Activated gamma-delta T cell treated with Interleukin-2 at 50 U/mL for 16 hours (primary cell): ENCODE measurements at places on chromosomes 4 and X.
A peak's percentile ranks its signal among the peaks of the same experiment; 100 is the strongest.

DNA sequence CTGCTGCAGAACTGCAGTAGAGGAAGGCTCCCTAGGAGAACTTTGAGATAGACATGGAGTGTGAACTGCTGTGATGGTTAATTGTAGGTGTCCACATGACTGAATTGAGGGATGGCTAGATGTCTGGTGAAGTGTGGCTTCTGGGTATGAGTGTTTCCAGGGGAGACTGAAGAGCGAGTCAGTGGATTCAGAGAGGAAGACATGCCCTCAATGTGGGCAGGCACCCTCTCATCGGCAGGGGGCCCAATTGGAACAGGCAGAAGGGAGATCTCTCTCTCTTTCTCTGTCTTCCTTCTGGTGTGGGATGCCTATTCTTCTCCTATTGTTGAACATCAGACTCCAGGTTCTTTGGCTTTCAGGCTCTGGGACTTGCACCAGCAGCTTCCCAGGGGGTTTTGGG, 304.7 kb upstream of the GATB start:
- DNase-seq = no peak

DNA sequence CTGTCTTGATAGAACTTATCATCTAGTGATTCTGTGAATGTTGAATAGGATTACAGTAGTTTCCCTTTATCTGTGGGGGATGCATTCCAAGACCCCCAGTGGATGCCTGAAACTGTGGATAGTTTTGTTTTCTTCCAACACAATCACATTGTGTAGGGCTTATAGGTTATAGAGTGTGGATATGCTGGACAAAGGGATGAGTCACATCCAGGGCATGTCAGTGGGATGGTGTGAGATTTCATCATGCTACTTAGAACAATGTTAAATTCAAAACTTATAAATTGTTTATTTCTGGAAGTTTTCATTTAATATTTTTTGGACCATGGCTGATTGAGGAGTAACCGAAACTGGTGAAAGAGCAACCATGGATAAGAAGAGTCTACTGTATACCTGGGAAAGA, 432.3 kb upstream of the ATOH1 start:
- no peak for DNase-seq

GRCh38 chrX:123277821-123278220, 93.7 kb downstream of the GRIA3 start:
- no peak for DNase-seq

- no peak for DNase-seq
Observed at GRCh38 chr4:148211533-148211932, 230.7 kb downstream of the NR3C2 start.

DNA sequence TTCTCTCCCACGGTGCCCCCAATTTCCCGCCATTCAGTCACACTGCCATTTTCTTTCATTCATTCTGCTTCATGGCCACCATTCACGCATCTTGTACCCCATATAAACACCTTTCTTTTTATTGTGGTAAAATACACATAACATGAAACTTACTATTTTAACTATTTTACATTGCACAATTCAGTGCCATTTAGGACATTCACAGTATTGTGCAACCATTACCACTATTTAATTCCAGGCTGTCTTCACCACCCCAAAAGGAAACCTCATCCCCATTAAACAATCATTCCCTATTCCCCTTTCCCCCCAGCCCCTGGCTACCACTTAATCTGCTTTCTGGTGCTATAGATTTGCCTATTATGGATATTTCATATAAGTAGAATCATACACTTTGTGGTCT, 15.9 kb downstream of the SPACA5 start:
- DNase-seq = no peak

DNA sequence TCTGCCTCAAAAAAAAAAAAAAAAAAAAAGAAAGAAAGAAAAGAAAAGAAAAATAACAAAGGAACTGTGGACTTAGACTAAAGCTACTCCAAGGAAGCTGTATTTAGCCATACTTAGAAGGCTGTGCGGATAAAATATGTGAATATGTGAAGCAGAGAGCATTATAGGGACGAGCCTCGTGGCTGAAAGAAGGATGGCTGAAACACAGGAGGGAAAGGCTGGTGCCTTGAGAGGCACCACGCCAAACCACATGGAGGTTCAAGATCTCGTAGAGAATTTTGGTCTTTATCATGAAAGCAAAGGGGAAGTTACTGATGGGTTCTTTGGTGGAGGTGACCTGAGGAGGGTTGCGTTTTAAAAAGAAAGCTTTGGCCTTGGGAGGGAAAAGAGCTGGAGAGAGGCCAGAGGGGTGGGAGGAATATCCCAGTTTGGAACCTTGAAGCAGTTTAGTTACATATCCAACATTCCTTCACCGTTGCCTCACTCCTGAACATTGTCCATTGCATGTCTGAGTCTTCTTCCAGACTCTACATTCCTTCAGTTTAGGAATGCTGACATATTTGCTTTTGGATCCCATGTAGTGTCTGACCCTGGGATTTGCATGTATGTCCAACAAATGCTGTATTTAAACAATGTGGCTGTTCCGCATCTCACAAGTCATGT, 82.5 kb downstream of the CPE start:
- no peak for DNase-seq

- DNase-seq = no peak
Observed at GRCh38 chr4:6458528-6458927, 13.9 kb downstream of the PPP2R2C start.

GRCh38 chr4:85598936-85599335, 124.0 kb downstream of the ARHGAP24 start:
- DNase-seq = no peak

DNA sequence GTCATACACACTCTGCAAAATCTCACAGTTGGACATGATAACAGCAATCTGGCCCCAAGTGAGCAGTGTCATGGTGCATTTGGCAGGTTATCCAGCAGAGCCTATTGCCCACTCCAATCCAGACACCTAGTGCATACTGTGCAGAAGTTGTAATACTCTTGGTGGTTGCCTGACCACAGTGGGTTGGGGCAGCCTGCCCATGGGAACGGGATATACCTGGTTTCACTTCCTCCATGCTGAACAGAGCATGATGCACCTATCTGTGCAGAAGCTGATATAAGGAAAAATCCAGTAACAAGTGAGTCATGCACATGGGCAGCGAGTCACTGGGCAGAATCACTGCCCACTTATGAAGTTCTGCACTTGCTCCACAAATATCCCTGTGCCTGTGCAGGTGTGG, 105.3 kb upstream of the IGSF1 start:
- no peak for DNase-seq

DNA sequence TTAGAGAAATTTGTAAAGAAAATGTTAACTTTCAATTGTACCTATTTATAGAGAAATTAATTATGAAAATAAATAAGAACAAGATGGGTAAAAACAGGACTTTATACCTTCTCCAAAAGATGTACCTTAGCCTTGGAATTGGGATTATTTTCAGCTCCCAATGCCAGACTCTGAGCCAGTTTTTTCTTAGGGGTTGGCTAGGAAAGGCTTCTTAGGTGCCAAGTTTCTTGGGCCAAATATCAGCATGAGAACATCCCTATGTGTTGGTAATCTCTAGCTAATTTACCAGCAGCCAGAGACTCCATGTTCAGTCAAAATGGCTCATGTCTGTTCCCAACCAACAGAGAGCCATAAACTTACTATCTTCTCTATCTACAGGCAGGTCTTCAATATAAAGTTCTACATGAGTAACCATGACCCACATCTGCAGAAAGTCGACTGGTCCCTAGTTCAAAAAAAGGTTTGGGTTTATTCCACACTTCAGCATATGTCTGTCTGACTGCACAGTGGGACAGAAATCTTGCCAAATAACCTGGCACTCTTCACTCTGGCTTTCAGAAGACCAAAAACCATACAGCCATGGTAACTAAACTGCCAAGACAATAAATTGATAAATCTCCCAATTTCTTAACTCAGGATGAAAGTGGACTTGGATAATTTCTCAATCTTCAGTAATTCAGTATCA, 380.5 kb upstream of the RASGEF1B start:
- no peak for DNase-seq

DNA sequence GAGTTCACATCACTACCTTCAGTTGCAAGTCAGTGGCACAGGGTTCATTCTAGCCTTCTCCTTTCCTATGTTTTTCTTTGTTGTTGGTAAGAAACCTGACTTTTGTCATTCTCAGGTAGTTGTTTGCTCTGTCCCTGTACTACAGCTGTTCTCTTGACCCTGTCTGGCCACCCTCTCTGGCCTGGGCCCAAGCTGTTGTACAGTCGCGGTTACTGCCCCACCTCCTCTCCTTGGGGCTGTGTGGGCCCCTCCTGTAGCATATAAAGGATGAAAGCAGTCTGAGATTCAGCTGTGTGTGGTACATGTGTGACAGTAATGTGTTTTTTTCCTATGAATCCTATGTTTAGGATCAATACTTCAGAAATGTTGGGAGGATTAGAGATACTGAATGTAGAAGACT, 12.5 kb downstream of the MOB1B start:
- no peak for DNase-seq

DNA sequence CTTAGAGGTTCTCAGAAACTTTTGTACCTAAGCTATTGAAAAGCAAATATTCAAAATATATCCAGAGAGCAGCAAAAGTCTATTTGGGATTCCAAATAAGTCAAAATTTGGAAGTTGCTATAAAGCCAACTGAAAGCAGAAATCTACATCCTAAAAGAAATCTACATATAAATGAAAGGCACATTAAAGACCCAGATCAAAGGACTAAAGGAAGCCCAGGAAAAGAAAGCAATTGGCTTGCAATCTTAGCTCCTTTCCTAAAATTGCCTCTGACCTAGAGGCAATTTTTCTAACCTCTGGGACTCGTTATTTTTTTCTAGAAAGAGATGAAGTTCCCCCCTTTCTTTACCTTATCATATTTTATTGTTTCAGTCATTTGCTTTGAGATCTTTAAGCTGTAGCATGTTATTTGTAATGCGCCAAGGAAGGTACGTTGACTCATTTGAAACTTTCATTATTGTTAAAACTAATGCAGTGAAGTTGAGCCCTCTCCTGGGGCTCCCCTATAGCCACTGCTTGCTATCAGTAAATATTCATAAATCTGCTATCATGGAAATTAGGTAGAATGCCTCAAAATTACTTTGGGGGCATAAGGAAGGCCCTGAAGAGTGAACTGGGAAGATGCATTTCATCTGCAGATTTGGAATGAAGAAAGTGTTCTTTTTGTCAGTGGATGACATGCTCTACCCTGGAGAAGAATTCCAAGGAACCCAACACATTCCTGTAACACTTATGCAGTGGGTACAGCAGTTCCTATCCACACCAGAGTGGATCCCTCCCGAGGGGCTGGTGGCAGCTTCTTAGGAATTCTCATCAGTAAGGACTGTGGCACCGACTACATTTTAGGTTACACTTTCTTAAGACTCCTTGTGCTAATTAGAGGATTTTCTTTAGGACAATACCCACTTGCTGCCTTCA, 177.8 kb upstream of the IGFBP7 start:
- DNase-seq = no peak

DNA sequence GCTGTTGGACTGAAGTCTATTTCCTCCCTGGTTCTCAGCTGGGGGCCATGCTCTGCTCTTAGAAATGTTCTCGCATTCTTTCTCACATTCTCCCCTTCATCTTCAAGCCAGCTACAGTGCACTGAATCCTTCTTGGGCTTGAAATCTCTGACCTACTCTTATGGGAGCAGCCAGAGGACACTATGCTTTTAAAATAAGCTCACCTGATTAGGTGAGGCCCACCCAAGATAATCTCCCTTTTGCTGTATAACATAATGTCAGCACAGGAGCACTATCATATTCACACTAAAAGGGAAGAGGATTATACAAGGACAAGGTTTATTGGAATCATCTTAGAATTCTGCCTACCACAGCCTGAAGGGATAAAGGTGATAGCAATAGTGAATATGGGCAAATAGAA, 146.3 kb downstream of the ZNF674 start:
- DNase-seq = no peak

DNA sequence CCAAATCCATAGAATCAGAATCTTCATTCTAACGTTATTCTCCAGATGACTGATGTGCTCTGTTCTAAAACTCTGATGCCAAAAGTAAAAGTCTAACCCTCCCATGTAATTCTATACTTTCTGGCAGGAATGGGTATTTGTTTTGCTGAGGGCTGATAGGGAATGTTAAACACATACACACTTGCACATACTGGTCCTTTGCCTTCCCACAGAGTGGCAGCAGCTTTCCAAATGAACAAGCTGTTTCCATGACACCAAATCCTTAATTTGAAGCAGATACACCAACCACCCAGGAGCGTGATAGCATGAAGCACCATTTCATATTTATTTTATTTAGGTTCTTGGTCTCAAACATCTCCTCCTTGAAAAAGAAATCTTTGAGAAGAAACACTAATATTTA, 155.5 kb upstream of the PRDX4 start:
- DNase-seq = no peak

GRCh38 chr4:139556071-139556723, at the start of gene SETD7:
SETD7 (minus strand) TSS chr4:139556219; CDS start chr4:139556137, 82 bp downstream.
- DNase-seq = peak; percentile 26

DNA sequence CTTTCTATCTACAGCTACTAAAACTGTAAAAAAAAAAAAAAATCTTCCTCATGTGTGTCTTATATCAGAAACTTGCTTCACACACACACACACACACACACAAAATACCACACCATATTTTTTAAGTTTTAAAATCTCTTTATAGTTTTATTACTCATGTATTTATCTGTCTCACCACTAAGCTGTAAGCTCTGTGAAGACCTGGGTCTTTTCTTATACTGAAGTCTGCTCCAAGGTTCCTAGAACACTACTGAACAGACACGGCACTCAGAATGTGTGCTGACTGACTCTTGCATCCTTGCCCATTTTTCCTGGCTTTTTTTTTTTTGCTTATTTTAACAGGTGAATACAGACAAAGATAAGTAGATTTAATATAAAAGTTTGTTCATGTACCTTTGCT, 135.6 kb upstream of the CXXC4 start:
- no peak for DNase-seq

DNA sequence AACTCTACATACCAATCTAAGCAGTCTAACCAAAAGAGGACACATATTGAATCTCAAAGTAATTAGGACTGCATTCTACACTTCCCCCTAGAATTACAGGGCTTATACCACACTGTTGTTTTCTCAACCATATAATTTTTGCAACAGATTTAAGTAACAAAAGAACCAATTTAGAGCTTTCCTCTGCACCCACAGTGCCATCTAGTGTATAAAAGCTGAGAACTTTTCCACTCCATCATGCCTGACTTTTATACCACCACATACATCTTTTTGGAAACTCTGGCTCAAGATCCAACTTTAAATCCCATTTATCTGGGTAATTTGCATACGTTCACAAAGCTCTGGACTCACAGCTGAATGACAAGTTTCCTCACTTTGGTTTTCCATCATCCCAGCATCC, 99.5 kb downstream of the EFHC2 start:
- no peak for DNase-seq

- no peak for DNase-seq
Observed at GRCh38 chr4:156754832-156755570, 216.6 kb downstream of the PDGFC start.

GRCh38 chr4:58453956-58454355, 1343.8 kb upstream of the IGFBP7 start:
- no peak for DNase-seq
